ENCODE measurements at places on chromosomes 4 and X.
A peak's percentile ranks its signal among the peaks of the same experiment; 100 is the strongest.

DNA sequence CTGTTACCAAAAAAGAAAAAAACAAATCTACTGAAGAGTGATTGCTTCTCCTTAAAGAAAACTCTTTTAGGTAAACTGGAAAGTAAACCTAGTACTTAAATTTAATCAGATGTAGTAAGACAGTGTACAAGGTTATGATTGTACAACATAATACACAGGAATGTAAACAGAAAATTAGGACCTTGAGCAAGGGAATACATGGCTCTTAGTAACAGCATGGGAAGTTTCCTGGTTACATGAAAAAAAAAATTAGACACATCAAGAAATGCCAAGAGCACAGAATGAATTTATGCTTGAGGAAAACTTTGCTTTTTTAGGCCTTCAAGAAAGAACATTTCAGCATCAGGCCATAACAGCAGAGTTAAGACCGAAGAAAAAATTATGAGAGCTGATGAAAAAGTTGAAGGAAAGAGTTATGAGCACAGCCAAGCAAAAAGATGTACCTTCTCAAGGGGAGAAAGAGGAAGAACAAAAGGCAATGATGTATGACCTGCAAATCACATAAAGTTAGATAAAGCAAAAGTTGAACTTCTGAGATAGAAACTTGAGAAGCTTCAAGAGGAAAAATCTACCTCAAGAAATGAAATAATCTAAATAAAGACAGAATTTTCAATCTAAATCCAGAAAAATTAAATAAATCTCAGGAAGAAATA lies 311.6 kb downstream of the GALNTL6 start:
- DNase-seq: no peak

DNA sequence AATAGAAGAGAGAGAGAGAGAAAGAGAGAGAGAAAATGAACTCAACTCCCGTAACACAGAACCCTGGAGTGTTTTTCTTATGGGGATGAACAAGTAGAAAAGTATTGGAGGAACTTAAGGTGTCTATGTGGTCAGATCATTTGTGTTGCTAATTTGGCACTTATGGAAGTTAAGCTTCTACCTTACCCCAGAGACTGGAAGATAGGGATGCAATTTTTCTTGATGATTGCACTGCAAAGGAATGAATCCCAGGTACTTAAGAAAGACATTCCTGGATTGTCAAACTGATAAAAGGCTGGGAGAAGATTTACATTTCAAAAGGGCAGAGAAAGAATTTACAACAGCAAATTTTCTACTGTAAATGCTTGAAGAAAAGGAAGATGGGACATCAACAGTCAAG lies 57.2 kb downstream of the MAP9 start:
- DNase-seq: no peak

- no peak for DNase-seq
Measured at GRCh38 chr4:147587041-147587440, 30.2 kb upstream of the TMEM184C start.

- no peak for DNase-seq
Measured at GRCh38 chr4:111556851-111557250, 588.4 kb upstream of the FAM241A start.

DNA sequence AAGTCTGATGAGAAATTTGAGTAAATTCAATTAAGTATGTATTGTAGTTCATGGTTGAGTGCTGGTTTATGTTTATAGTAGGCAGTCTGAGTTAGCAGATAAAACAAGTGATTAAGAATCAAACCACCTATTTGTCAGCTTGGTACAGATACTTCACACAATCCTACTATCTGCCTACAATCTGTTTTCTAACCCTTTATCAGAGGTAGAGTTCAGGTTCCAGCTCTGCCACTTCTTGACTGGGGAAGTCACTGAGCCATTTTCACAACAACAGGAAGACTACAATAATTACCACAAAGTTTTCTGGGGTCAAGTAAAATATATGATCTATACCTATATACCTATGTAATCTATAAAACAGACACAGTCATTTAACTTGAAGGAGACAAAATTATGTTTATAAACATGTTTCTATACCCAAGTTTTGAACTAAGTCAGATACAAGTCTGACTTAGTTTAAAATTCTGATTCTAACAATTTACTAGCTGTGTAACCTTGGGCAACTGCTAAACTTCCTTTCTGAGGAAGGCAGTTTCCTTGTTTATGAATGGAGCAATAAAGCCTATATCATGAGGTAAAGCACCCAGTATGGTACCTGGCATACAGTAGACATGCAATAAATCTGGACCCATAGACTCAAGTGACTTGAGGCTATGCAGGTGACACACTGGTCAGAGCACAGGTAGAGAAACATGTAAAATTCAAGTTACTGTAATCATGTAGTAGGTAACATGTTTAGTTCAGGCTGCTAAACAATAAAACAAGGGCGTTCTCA lies 37.2 kb upstream of the BDH2 start:
- no peak for DNase-seq

- DNase-seq: no peak
Measured at GRCh38 chrX:37315511-37316248, 33.5 kb upstream of the PRRG1 start.

DNA sequence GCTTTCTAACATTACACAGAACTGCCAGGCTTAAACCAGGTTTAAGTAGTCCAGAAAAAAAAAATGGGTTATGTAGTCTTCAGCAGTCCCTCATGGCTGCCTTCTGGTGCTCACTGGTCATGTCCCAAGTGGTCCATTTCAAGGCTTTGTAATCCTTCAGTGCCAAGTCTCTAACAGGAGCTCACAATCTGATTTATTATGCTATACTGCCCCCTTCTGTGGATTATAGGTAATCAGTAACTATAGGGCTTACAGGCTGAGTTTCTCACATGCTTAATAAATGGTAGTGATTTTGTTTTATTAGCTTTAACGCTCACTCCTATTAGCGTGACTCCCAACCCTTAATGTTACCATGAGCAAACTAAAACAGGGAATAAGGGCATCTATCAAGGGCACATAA lies 92.5 kb upstream of the EDA2R start:
- DNase-seq: no peak

- DNase-seq: peak; percentile 32
Measured at GRCh38 chr4:150126864-150127203, 48.6 kb downstream of the DCLK2 start.

- DNase-seq: no peak
Measured at GRCh38 chr4:40481977-40482376, 146.8 kb downstream of the CHRNA9 start.

Measured in non-pigmented ciliary epithelial cell (primary cell).